Brain (organoid and tissue), 16 donors: ENCODE measurements at places on chromosomes 12 and 14.

GRCh38 chr12:47967461-47968321, 4.3 kb downstream of the TMEM106C start:
- no peak for DNase-seq

GRCh38 chr12:123580772-123581171, 3.6 kb upstream of the TMED2 start:
- no peak for DNase-seq

GRCh38 chr14:22538671-22539228, 50.3 kb downstream of the DAD1 start:
- no peak for DNase-seq

- no peak for DNase-seq
These were observed 113.3 kb downstream of the ADGRD1 start for GRCh38 chr12:131066886-131067490.

DNA sequence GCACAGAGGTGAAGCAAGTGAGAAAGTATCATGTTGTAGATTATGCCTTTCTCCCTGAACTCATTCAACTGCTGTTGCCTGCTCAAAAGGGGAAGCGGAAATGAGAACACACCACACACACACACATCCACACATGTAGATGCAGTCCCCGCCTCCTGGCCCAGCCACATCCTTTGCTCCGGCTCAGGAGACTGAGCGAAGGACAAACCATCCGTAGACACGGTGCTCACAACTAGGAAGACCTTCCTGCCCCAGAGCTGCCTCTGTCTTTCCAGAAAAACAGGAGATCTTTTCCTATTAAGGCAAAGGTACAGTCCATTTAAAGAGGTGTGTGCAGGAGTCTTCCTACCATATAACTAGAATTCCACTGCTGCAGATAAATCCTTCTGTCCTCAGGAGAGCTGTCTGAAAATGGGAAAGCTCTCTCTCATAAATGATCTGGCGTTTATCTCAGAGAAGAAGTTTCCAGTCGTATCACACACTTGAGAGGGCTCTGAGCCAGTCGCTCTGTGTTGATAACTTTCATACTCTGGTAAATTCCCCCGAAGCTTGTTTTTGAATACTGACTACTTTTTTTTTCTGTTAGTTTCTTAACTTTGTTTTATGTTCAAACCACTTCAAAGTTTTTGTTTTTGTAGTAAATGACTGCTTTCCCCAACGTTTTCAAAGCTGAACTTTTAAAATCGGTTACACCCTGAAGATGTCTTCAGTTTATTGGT, at the start of gene TESPA1:
TSS of gene TESPA1 (minus strand) at position 105 of the 719 bp plus-strand sequence. CDS start 10,200 bp downstream, outside the sequence.
- DNase-seq, result no peak

GRCh38 chr14:24231263-24232120, 675 bp downstream of the NEDD8 start:
- DNase-seq, result no peak

GRCh38 chr12:48980389-48980952, 2.3 kb downstream of the WNT1 start:
- DNase-seq, result no peak

DNA sequence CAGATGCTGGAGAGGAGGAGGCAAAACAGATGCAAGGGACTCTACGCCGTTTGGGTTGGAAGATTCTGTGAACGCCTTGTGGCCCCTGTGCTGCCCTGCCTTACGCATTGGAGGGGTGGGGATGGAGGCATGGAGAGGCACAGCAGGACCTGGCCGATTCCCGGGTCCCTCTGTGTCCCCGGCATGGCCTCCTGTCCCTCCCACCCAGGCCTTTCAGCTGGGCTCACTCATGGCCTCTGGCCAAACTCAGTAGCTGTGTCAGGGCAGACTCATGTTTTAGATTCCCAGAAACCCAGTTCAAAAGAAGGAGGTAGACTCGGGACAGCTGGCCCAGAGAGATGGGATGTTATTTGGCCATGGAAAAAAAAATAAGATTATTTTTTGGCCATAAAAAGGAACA, 40.1 kb downstream of the TESC start:
- DNase-seq, result peak; percentile 22

DNA sequence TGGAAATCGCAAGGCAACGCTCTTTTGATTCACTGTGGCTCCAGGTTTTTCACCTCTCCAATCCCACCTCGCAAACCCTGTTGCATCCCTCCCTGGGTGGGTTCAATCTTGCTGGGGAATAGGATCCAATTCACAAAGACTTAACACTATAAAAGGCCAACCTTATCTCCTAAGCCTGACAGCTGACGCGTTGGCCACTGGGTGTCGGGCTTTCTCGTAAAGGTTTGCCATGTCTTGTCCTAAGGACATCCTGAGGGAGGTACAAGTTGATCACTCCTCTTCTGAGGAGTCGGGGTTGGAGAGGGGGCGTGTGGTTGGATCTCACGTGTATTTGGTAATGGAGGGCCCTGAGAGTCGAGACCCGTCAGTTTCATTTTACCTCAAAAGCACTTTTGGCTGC, 112.6 kb upstream of the FZD10 start:
- no peak for DNase-seq

DNA sequence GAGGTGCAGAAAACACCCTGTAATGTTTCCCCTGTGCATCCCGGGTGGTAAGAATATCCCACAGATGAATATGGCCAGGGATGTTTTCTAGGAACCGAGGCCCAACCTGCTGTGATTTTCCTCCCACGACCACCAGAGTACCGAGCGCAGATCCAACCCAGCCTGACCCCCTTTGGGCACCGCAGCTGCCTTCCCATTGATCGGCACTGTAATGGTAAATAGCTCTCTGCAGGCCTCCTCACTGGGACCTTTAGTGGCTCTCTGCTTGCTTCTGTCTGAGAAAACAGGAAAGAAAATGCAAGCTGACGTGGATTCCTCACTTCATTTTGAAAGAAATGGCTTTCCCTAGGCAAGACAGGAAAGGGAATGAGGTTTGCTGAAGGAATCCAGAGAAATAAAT, 2.4 kb upstream of the RAB15 start:
- DNase-seq, result peak; percentile 21

GRCh38 chr14:102589761-102590290, 2.6 kb upstream of the RCOR1 start:
- no peak for DNase-seq

DNA sequence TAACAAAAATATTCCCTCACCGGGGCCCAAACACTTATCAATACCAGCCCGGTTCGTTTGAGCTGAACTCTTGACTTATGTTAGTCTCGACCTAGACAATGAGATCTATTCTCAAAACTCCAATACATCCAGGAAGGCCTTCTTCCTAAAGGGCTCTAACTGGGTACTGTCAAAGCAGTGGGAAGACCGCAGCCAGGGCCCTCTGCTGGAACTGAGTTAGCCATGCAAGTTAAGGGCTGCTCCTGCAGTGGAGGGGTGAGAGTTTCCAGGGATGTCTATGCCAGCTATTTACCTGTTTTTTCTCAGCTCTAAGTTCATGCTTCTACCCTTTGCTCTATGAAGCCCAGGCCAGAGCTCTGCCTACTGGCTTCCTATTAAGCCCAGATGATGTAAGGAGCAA, 348.8 kb downstream of the GXYLT1 start:
- DNase-seq, result peak; percentile 28

DNA sequence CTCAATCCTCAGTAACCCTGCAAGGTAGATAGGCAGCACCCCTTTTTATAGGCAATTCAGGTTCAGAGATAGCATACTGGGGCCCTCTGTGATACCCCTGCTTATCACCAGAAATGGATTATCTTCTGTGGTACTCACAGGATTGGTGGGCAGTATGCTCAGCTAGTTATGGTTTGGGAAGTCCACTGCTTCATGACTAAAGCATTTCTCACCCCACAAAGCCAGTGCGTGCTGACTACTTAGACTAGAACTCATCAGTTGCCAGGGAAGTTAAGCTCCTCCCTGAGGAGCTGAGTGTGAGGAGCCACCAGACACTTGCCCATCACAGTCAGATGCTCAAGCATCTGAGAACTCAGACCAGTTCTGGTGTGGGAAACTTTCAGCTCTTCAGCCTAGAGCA, 76.3 kb downstream of the SCAF11 start:
- no peak for DNase-seq

DNA sequence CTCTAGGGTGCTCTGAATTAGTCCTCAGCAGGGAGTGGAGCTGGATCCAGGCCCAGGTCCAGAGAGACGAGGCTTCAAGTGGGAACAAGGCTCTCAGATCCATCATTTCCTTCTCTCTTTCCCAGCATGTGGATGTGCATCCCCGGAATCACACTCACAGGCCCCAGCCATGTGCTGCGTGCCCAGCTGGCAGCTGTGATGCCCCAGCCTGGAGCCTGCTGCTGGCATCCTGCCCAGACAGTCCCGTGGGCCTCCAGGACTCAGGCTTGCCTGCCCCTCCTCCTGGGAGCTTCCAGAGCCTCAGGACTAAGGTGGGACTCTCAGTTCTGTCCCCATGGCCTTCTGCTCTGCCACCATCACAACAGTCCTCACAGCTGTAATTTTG, 6.2 kb upstream of the KRT84 start:
- peak; percentile 83 for DNase-seq

DNA sequence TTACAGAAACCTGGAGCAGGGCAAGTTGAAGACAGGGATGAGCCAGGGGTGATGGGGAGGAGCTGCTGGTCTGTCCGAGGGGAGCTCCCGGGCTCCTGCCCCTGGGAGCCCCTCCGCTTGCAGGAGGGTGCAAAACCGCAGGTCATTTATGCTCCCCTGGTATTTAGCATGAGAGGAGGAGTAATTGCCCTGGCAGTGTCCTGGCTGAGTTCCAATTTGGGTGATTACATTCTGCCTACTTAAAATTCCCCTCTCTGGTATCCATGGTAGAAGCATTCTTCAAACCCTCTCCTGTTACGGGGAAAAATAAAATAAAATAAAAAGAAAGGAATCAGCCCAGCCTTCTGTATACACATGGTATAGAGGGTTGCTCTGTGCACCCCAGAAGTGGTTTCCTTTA, 61.7 kb upstream of the VRK1 start:
- peak; percentile 78 for DNase-seq

GRCh38 chr12:5185435-5186069, 141.9 kb downstream of the KCNA5 start:
- no peak for DNase-seq

GRCh38 chr14:96047101-96047500, 7.9 kb downstream of the C14orf132 start:
- no peak for DNase-seq

DNA sequence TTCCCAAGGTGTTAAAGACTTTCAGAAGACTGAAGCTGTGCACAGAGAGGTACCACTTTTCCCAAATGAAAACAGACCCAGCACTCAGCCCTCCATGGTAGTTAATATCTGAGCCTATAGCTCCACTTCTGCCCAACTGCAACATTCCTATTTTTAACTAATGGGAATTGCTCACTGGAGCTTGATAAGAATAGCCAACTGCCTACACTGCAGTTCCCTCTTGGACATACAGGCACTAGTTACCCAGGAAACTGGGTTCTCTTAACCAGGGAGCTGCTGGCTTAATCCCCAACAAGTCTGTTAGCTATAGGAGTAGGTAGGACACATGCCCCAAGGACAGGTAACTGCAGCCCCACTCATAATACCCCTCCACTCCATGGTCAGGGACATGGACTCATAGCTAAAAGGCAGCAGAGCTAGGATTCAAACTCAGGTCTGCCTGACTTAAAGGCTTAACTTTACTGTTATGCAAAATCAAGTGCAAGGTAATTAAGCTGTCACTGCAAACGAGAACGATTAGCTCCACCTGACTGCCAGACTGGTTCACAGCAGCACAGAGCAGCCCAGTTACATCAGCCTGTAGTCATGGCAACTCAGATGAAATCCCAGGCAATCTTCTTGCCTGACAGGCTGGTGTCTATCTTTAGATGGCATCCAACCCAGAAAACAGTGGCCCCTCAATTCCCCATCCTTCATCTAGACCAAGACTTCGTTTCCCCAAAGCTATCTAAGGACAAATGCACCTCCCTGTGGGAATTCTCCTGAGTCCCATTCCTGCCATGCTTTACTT, 77.1 kb upstream of the ACTN1 start:
- peak; percentile 89 for DNase-seq

DNA sequence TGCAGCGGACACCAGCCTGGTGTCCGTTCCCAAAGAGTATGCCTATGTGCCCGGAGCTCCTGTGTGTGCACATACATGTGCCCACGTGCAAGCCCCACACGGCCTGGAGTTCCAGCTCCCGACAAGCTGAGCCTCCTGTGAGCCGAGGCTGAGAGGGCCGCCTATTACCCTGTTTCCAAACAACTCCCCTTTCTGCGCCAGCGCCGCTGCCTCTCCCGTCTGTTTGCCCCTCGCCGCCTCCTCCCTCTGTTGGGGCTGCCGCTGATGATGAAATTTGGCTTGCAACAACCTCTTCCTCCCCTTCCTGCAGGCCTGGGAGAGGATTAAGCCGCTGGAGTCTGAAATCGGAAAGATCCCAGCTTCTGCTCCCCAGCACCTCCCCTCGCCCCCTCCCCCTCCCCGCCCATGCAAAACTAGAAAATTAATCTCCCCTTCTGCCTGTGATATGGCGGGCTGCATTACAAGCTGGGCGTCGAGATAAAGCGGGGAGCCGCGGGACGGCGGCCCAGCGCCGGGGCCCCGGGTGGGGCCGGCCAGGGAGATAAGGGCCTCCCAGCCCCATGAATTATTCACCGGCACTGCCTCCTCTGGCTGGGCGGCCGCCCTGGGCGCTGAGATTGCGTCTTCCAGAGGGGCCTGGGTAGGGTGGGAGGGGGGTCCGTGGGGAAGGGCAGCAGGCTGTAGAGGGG, 6.8 kb upstream of the ASIC1 start:
- peak; percentile 96 for DNase-seq

- no peak for DNase-seq
These were observed 198.0 kb downstream of the ADGRD1 start for GRCh38 chr12:131151558-131152345.

DNA sequence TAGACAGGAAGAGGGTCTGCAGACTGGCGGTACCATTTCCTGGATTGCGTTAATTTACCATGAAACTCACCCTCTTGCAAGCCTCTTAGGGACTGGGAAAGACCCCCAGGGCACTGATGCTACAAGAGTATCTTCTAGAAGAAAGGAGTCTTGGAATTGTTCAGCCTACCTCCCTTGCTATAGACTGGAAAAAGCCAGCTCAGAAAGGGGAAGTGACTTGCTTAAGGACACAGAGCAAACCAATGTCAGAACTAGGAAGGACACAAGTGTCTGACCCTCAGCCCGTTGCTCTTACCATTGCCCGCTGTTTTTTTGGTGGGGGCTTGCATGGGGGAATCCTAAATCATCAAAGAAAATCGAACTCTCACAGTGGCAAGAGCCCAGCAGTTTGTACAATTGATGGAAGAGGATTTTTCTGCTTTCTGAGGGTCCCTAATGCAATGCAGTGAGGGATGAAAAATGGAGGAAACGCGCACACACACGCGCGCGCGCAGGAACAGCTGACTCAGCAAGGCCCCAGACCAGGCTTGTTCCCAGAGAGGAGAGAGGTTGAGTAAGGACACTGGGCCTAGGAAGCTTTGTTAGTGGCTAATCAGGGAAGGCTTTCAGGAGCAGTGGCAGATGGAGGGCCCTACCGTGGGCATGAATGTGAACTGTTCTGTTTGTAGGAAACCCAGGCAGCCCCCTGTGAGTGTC, 50.9 kb downstream of the RIN3 start:
- no peak for DNase-seq

GRCh38 chr12:89552376-89552775, 26.5 kb upstream of the POC1B start:
- no peak for DNase-seq

DNA sequence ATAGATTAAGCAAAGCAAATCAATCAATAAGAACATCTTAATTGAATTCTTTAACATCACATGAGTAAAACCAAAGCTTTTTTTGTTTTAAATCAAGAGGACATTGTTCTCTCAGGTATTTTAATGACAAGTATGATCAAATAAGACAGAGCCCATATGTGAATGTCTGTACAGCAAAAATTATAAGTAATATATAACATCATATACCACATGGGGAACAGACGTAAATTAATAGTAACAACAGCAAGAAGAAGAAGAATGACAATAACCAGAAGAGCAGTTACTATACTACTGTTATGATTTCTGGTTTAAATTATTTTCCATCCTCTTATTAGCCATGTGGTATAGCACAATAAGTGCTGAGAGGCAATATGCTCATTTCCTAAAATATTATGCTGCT, 335.5 kb downstream of the ADAMTS20 start:
- no peak for DNase-seq
